ENCODE measurements at places on chromosomes 1 and 21.

DNA sequence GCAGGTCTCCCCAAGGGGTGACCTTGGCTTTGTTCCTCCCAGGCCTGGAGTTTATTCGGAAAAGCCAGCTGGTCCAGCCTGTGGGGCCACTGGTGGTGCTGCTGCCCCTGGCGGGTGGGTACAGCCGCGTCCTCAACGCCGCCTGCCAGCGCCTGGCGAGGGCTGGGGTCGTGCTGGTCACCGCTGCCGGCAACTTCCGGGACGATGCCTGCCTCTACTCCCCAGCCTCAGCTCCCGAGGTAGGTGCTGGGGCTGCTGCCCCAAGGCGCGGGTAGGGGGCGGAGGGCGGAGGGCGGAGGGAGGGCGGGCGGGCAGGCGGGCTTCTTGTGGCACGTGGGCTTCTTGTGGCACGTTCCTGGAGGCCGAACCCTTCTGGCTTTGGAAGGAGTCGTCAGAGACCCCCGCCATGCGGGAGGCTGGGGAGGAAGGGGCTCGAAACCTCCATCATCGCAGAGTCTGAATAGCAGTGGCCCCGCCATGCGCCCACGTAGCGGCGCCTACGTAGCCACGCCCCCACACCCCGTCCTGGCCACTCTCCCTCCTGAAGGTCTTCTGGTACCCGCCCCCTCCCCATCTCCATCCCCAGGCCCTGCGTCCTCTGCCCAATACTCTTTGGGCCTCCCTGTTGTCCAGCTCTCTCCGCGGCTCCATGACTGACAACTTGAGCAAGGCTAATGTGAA, 16.7 kb downstream of the PCSK9 start:
- no peak for DNase-seq

GRCh38 chr1:2101531-2101930, 51.3 kb downstream of the PRKCZ start:
- DNase-seq, result no peak

DNA sequence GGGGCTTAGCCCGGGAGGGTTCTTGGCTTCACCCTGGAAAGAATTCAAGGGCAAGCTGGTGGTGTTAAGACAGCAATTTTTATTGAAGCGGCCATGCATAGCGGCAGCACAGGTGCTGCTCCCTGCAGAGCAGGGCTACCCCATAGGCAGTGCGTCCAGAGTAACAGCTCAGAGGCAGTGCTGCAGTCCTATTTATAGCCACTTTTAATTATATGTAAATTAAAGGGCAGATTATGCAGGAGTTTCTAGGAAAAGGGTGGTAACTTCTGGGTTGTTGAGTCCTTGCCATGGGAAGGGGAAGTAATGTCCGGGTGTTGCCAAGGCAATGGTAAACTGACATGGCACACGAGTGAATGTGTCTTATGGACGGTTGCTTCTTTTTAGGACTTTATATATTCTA, 57.0 kb downstream of the VPS26C start:
- DNase-seq, result no peak

DNA sequence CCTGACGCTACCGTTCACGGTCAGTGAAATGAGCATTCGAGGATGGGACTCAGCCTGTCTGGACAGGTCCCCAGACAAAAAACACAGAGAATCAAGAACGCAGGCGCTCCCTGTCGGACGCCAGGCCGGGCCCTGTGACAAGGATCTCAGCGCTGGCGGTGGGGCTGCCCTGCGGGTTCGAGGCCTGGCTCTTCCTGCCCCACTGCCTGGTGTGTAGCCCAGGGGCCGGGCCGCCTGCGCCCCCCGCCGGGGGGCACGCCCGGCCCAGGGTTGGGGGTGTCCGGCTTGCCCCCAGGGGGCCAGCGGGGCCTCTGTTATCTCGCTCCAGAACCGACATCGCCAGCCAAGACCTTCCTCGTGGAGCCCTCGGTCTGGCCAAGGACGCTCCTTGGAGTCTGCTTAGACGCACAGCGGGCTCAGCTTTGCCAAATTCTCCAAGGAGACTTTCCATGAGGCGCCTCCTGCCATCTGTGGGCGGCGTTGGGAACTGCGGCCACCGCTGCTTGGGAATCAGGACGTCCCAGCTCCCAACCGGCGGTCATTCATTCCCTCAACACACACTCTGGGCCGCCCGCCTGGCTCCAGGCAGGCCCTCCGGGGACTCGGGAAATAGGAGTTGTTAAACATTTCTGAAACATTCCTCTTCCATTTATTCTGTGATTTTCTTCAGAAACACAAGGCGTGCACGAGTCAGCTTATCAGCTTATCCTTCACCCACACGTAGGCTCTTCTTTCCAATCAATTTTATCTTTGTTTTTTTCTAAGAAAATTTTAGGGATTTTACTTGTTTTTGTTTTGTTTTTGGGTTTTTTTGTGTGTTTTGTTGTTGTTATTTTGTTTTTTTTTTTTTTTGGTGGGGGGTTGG, 11.3 kb upstream of the RIPK4 start:
- DNase-seq, result peak; percentile 89

- no peak for DNase-seq
These were observed 37.9 kb downstream of the WNT4 start for GRCh38 chr1:22104865-22105437.

DNA sequence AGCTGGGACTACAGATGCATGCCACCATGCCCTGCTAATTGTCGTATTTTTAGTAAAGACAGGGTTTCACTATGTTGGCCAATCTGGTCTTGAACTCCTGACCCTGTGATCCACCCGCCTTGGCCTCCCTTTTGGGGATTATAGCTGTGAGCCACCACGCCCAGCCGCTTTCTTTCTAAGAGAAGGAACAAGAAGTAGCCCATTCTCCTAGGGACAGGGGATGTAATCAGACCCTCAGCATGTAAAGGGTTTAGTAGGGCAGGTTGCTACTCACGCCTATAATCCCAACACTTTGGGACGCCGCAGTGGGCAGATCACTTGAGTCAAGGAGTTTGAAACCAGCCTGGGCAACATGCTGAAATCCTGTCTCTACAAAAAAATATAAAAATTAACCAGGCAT, 189.7 kb downstream of the TOMM20 start:
- no peak for DNase-seq

- DNase-seq, result no peak
These were observed 58.7 kb upstream of the ZC3H12A start for GRCh38 chr1:37415611-37416244.

DNA sequence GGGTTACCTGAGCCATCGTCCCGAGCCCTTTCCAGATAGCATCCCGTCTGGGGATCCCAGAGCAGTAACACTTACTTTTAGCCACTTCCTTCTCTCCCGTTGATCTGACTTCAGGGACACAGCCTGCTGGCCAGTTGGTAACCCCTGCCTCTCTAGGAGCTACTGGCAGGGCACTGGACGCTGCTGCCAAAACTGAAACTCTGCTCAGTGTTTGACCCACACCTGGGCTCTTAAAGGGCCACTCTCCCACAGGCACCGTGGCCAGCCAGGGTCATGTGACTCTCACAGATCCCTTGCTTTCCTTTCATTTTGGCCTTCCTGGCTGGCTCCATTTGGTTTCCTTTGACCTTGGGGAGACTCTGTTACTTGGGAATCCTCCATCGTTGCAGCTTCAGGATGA, at the start of gene PIGR:
Gene PIGR, minus strand, starts transcription at position 206 of the 400 bp plus-strand sequence. CDS start 5,935 bp downstream, outside the sequence.
- no peak for DNase-seq

DNA sequence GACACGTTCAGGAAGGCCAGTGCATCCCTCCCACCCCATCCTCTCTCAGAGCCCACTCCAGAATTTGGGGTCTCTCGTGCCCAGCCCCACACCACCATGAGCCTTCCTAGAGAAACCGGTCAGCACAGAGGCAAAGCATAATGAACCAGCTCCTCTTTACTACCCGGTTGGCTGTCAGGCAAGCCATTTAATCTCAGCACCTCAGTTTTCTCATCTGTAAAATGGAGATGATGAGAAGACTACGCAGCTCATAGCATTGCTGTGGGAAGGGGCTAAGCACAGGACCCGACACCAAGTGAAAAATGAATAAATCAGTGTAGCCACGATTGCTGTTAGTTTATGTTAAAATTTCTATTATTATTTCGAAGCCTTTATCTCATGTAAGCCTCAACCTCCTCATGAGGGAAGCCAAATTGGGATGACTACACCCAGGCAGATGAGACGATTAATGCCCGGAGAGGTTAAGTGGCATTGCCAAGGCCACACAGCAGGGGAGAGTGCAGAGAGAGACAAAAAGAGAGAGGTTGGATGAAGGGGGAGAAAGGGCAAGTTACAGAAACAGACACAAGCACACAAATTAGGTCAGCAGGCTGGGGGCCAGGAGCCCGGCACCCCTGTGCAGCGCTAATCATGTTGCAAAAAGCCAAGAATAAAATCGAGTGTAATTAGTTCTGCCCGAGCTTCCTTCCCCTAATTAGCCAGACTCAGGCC, 25.7 kb downstream of the SDC3 start:
- DNase-seq, result no peak

DNA sequence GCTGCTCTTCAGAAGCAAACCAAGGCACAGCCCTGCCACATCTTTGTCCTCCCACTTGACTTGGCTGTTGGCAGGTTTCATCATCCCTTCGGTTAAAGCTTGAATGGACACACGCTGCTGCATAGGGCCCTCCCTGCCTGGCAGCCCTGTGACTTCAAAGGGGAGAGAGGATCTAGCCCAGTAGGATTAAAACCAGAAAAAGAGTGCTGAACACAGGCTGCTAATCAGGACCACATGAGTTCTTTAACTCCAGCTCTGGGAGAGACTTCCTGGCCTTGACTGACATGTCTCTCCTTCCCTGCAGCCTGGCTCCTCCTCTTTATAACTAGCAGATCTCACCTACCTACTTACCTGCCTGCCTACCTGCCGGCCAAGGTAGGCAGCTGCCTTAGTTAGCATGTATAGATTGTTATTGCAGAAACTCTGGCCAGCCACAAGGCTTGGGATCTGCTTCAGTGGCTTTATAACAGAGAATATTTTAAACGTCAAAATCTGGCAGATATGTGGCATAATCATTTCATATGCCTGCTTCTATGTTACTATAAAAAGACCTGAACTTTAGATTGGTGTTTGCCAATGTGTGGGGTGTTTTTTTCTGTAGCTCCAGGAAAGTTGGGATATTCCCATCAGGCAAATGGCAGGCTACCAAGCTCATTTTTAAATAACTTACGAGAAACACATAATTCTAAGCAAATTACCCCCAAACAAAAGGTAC, 49.4 kb downstream of the ERG start:
- no peak for DNase-seq

DNA sequence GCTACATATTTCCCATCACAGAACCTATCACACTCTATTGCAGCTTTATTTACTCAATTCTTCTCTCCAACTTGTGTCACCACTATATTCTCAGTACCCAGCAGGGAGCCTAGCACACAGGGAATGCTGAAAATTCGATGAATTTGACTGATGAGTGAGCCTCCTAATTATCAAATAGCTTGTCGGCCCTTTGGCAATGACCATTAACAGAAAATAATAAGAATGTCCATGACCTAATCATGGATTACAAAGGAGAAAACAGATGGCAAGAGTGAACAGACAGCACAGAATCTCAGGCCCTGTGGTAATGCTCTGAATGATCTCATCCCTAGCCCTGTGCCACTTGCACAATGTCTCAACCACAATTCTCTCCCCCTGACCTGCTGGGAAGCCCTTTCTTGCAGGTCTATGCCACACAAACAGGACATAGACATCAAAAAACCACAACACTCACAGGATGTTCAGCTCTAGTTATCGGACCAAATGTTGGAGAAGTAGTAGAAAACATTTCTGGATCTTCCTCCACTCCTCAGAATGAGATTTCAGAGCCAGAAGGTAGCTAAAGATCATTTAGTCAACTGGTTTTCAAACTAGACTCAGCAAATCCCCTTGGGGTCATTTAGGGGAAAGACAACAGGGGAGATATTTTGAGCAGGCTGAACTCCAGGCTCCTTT, 68.4 kb downstream of the LUZP1 start:
- DNase-seq, result no peak

GRCh38 chr1:25760871-25761270, 39.1 kb upstream of the SELENON start:
- no peak for DNase-seq

- DNase-seq, result no peak
These were observed 633.8 kb downstream of the PTPRC start for GRCh38 chr1:199272628-199273086.

- no peak for DNase-seq
These were observed 39.7 kb downstream of the NEK2 start for GRCh38 chr1:211635597-211636205.

DNA sequence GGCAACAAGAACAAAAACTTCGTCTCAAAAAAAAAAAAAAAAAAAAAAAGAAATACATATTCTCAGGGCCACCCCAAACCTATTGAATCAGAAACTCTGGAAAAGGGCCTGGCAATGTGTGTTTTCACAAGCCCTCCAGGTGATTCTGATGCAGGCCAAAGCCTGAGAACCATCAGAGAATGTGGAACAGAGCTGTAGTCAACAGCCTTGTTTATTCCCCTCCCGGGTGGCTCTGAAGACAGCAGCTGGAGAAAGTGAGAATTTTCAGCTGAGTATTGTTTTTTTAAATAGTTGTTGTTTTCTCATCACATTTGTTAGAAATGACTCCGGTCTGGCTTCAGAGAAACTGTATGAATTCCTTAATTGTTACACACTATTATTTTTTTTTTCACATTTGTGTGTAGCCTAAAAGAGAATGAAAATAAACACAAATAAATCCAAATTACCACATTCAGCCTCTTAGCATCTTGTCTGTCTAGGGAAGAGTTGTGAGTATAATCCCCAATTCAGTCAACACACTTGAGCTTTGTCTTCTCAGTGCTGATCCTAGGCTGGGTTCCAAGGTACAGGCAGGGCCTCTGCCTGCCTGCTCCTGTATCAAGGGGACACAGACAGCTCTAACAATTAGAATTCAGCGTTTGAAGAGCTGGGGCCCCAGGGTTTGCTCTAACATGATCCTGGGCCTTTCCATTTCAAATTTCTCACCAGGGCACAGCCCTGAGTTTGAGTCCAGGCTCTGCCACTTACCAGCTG, 6.6 kb upstream of the AZIN2 start:
- DNase-seq, result no peak

- DNase-seq, result no peak
These were observed 87.1 kb upstream of the ARHGEF16 start for GRCh38 chr1:3367376-3367775.

DNA sequence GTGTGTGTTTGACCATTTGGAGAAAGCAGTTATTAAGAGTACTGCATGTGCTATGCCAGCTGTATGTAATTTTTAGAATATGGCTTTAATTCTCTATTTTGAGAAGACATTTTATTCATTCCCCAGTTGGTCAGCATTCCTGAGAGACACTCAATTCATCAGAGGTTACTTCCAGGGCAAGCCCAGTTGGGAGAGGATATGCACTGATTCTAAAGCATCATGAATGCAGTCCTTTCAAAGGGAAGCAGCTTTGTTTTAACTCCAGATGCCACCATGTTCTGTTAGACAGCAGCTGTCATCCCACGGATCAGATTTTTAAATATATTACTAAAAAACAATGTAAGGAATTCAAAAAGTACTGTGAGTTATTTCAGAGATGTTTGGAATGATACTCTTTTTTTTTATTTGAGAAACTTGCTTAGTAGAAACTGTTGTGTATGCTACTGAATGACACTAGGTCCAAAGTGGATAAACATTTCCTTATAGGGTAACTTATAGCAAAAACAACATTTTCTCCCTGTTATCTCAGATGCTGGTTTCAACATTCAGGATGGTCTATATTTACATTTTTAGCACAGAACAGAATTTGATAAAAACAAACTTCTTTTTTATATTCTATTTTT, 149.5 kb upstream of the B3GALT2 start:
- DNase-seq, result no peak

- DNase-seq, result no peak
These were observed 139.2 kb downstream of the NTMT2 start for GRCh38 chr1:170284951-170285350.

GRCh38 chr1:86997538-86997937, 83.1 kb downstream of the HS2ST1 start:
- no peak for DNase-seq

Data from type B pancreatic cell (in vitro differentiated cells).